ENCODE measurements at places on chromosomes 2 and 18. TPM values are rescaled to one million over a fixed set of nuclear protein-coding genes. Genes with fewer than 3 reads are reported as not detected.

The CHST9 gene
- 5.6 TPM for total RNA-seq

GRCh38 chr2:48310581-48310980 is 219.4 kb upstream of the STON1 start:
- no peaks in the 10 kb centered on the region for H3K36me3 ChIP-seq
- no peak overlapping the region for H3K4me3 ChIP-seq
- no peak for DNase-seq
- H3K27me3 ChIP-seq = no peaks in the 10 kb centered on the region
- peaks cover 5% of the 10 kb centered on the region for H3K4me1 ChIP-seq

The RESP18 gene
- total RNA-seq = not detected

GRCh38 chr2:23703037-23703582 is 223.8 kb downstream of the ATAD2B start:
- H3K27ac ChIP-seq = no peak overlapping the region
- H3K4me3 ChIP-seq = no peak overlapping the region
- H3K36me3 ChIP-seq = peaks cover 25% of the 10 kb centered on the region
- peaks cover 3% of the 10 kb centered on the region for H3K4me1 ChIP-seq
- no peaks in the 10 kb centered on the region for H3K27me3 ChIP-seq
- no peak for DNase-seq

- no peaks in the 10 kb centered on the region for H3K36me3 ChIP-seq
- no peak overlapping the region for H3K4me3 ChIP-seq
- no peaks in the 10 kb centered on the region for H3K27me3 ChIP-seq
- peaks cover 19% of the 10 kb centered on the region for H3K4me1 ChIP-seq
- no peak for DNase-seq
- H3K27ac ChIP-seq = no peak overlapping the region
These were observed 33.9 kb upstream of the BMP10 start for GRCh38 chr2:68905116-68905515.

- peaks cover 22% of the 10 kb centered on the region for H3K4me1 ChIP-seq
- no peak overlapping the region for H3K4me3 ChIP-seq
- H3K27ac ChIP-seq = no peak overlapping the region
- H3K36me3 ChIP-seq = no peaks in the 10 kb centered on the region
These were observed 54.0 kb upstream of the RNU4ATAC start for GRCh38 chr2:121476684-121477083.

GRCh38 chr2:56117764-56118163 is 66.0 kb upstream of the CCDC85A start:
- H3K27me3 ChIP-seq = no peaks in the 10 kb centered on the region
- no peak overlapping the region for H3K4me3 ChIP-seq
- no peaks in the 10 kb centered on the region for H3K36me3 ChIP-seq
- no peaks in the 10 kb centered on the region for H3K4me1 ChIP-seq
- no peak for DNase-seq

The ONECUT2 gene
- total RNA-seq = 0.03 TPM

GRCh38 chr2:127597984-127598380 is 48.0 kb upstream of the GPR17 start:
- no peaks in the 10 kb centered on the region for H3K27me3 ChIP-seq
- H3K4me1 ChIP-seq = no peaks in the 10 kb centered on the region
- no peaks in the 10 kb centered on the region for H3K36me3 ChIP-seq
- no peak overlapping the region for H3K4me3 ChIP-seq
- no peak overlapping the region for H3K27ac ChIP-seq
